ENCODE measurements at places on chromosomes 2 and 18.

GRCh38 chr2:204074456-204074855, 137.9 kb downstream of the ICOS start:
- DNase-seq, result no peak

DNA sequence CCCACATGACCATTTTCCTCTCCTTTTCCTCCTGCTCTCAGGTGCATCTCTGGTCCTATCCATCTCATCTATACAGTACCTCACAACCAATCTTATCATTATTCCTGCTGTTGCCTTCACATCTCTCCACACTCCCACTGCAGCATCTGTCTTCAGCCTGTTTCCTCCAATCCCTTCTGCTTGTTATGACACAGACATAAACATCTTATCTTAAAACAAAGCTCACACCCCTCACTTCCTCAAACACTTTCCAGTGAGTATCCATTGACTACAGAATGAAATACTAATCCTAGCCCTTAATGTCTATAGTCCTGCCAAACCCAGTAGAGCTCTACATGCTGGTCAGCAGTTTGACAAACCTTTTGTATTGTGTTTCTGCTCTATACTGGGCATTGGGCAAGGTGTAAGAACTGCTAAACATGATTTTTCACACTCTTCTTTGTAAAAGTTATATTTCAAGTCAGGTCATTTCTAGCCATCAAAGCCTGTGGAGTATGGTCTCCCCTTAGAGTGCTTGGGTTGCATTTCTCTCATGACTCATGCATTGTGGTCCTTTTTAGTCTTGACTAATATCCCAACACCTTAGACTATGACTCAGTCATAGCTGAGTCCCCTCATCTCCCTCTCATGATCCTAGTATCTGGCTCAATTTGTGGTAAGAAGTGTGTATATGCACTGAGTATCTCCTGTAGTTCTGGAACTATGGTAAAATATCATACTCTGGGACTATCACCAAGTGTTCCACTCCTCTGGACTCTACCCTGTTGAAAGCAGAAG, 187.0 kb downstream of the CYRIA start:
- DNase-seq, result no peak

DNA sequence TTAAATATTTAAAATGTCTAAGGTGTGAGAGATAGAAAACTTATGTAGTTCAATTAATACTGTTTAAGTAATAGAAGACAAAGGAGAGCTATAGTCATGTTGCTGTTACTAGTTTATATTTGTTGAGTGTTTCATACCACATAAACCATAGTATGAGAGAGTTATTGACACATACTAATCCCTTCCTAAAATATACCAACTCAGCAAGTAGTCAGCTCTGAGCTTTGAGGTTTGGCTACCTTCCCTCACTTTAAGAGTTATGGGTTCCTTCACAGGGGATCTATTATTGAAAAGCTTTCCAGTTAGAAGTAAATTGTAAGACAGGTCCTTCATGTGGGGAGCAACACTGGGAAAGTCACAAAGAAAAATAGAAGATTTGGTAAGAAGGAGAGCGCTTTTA, 701.6 kb upstream of the ZEB2 start:
- no peak for DNase-seq

DNA sequence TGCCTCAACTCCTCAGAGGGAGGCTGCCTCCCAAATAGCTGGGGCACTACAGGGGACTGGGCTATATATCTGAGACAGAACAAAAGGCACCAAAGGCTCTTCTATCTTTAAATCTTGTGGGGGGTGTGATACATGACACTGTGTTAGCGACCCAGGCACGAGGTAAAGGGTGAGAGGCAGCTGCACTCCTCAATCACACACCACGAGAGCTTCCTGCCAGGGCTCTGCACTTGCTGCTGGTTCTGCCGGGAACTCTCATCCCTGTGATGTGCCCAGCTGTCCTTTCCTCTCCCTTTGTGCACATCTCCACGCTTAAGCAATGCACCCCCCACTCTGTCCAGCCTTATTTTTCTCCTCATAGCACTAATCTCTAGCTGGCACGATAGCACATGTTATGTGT, 32.4 kb downstream of the NPC1 start:
- DNase-seq, result no peak

DNA sequence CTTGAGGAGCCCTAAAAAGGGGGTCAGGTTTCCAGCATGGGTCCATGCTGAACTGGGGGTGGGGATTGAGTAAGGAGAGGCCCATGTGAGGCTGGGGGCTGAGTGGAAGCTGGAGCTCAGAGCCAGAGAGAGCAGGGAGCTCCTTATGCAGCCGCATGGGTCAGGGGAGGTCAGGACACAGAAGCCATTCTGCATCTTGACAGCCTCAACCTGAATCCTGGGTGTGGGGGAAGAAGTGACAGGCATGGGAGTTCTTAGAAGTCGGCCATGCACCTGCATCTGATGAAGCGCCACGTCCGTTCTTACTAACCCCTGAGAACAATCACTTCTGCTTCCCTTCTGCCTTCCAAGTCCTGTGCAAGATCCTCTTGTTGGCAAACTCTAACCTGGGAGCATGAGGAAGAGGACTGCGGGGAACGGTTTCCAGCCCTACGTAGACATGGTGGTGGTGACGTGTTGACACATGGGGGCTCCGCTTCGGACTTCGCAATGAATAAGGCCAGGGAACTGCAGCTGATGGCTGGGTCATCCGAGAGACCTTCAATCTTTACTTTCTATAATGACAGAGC, 22.3 kb downstream of the GNLY start:
- DNase-seq, result no peak

GRCh38 chr2:196675963-196676362, 36.4 kb downstream of the CCDC150 start:
- no peak for DNase-seq

- no peak for DNase-seq
Measured at GRCh38 chr2:158712791-158713522, 82.2 kb upstream of the DAPL1 start.

DNA sequence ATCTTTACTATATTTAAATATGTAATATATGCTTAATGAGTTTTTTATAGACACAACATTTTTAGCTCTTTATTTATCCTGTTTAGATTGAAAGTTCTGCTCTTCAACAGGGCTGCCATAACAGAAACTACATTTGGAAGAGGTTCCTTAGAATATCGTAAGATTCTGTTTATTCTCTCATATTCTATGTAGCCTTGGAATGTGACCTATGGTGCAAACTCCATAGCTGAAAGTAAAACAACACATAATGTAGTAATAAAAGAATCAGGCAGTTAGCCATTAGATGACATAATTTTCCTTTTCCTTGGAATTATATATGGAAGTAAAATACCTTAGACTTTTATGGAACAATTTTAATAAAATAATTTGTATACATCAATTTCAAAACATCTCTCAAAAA, 91.3 kb downstream of the ZNF804A start:
- no peak for DNase-seq

DNA sequence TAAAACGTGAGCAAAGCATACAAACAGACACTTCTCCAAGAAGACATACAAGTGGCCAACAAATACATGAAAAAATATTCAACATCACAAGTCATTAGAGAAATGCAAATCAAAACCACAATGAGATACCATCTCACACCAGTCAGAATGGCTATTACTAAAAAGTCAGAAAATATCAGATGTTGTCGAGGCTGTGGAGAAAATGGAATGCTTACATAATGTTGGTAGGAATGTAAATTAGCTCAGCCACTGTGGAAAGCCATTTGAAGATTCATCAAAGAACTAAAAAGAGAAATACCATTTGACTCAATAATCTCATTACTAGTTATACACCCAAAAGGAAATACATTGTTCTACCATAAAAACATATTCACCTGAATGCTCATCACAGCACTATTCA, 825.7 kb downstream of the SUCLG1 start:
- no peak for DNase-seq

DNA sequence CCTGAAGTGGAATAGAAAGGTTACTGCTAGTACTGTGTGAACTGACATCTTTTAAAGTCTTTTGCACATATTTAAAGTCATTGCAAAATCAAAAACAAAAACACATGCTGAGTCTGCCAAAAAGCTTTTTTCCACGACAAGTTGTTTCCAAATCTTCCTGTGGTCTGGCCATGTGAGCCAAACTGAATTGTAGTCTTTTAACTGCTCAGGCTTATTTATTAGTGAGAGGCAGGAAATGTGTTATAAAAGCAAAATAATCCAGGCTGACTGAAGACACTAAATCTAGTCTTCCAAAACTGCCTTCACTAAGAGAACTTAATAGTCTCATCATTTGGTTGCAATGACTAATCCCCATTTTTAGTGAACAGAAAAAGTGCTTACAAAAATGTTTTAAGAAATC, 2.3 kb downstream of the KRCC1 start:
- no peak for DNase-seq

DNA sequence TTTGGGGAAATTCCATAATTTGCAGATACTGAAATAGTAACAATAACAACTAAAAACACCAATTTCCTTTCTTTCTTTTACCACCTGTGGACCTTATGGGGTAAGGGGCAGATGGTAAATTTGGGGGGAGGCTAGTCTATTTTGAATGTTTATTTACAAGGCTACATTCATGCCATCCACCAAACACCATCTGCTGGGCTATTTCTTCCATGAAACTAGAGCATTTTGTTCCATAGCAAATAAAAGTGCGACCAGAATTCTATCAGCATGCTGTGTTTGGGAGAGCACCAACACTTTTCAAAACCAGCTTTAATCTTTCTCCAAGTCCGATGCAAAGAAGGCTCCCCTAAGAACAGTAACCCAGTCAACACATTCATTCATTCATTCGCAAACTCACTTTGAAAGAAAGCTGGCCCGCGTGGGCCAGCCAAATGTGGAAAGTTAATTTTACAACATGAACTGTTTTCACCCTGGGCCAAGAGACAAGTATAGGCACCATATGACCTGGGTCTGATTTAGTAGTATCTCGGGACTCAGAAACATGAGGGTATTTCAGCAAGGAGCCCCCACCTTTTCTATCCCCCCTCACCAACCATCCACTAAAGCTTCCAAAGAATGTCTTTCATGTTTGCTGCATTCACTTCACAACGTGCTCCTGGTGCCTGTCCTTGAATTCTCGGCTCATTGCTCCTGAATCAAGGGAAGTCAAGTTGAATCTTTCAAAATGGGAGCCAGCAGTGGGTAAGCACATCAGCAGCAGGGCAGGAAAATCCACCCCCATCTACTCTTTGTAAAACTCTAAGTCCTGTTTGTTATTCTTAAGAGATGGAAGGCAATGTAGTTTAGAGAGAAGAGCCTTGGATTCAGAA, 210.6 kb downstream of the C1D start:
- no peak for DNase-seq

DNA sequence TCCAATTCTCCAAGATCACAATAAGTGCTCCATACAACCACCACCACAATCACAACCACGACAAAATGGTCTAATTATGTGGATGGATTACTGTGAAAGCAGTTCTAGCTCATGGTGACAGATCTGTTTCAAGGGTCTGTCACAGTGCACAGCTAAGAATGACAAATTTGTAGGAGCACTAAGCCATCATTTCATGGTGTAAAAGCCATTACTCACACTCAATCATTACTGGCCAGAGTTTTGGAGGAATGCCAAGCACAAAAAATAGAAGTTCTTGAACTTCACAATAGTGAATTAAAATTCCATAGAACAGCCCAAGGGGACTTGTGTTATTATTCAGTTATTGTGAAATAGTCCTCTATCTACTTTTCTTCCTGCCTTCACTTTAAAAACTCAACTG, 2.3 kb downstream of the CPS1 start:
- DNase-seq, result no peak

GRCh38 chr18:57443702-57444101, 8.5 kb downstream of the ONECUT2 start:
- DNase-seq, result no peak

GRCh38 chr2:85583667-85584353, 421 bp upstream of the VAMP5 start:
- DNase-seq, result no peak

DNA sequence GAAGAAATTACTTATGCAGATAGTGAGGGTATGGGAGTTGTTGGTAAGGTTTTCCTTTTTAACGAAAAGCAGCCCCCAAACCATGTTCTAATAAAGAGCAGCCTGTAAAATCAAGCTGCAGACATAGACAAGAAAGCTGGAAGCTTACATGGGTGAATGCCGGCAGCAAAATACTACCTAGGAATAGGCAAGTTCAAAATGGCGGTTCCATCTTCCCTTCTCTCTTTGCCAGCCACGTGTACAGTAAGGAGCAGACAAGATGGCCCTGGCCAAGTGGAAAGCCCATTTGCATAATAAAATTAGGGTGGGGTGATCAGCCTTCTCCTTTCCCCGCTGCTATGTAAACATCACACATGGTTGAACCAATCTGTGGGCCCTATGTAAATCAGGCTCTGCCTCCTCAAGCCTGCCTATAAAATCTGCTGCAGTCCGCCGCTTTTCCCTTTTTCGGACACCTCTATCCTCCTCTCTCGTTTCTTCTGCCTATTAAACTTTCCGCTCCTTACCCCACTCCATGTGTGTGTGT, 155.0 kb downstream of the ZBTB7C start:
- DNase-seq, result no peak

DNA sequence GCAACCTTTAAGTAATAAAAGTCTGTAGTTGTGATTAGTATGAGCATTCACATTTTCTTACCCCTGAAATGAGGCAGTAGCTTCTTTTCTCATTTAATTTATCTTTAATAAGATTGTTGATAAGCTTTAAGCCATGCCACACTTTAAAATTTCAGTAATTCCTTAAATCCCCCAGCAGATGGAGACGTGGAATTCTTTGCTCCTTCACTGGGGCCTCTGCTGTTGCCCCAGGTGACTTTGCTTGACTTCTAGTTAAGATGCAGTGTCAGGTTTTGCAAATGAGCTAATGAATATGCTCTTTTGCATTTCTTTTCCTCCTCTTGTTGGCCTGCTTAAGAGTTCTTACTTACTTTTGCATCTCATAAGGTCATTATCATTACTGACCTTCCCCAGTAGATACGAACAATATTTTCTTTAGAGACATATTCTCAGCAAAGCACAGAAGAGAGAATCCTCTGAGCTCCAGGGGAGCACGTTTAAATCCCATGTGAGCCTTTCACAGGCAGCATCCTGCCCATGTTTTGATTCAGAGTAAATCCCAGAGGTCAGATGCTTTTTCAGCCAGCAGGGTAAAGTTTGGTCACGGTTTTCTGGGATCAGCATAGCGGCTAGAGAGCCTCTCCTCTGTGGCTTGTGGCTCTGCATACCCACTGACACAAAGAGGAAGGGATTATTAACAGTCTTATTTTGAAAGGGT, 222.9 kb downstream of the PTPRM start:
- peak; percentile 5 for DNase-seq

GRCh38 chr2:224646242-224646846, 61.2 kb upstream of the CUL3 start:
- DNase-seq, result peak; percentile 8

GRCh38 chr2:235204948-235205347, 253.1 kb downstream of the SH3BP4 start:
- no peak for DNase-seq

GRCh38 chr2:202172439-202173211, 65.8 kb downstream of the SUMO1 start:
- no peak for DNase-seq

- DNase-seq, result no peak
Measured at GRCh38 chr2:240593703-240594451, 7.3 kb downstream of the CAPN10 start.

DNA sequence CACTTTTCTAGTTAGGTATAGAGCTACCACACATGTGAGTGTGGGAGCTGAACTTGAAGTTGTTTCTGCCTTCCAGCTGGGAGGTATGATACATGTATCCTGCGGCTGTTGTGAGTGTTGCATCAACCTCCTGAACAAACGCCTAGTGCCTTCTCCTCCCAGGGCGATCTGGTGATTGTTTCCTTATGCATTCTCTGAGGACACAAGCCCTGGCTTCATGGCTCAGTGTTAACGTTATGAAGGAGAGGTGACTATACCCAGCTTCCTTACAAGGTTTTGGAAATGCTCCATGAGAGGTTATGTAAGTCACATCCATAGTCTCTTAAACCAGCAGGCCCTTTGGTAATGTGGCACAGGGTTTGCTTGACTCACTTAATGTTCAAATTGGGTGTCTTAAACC, 64.9 kb downstream of the SPRED2 start:
- no peak for DNase-seq

Measured in globus pallidus (tissue), 1 donor.